ENCODE measurements at places on chromosomes 4 and X. TPM values are rescaled to one million over a fixed set of nuclear protein-coding genes. Genes with fewer than 3 reads are reported as not detected.

TREX2 gene
- total RNA-seq: 3.6 TPM

SEC24B gene
- total RNA-seq: 41.8 TPM

TLR7 gene
- total RNA-seq: 0.54 TPM

GPRIN3 gene
- 2.8 TPM for total RNA-seq

POU3F4 gene
- total RNA-seq: 0.33 TPM

XAGE2 gene
- total RNA-seq: not detected

RNF128 gene
- 0.36 TPM for total RNA-seq

AMER1 gene
- 6.9 TPM for total RNA-seq

ANXA3 gene
- total RNA-seq: 62.9 TPM

RNF175 gene
- not detected for total RNA-seq

TMPRSS11F gene
- not detected for total RNA-seq

SMIM43 gene
- 0.66 TPM for total RNA-seq

SPATA18 gene
- 1.8 TPM for total RNA-seq

NHSL2 gene
- 10.3 TPM for total RNA-seq

BOD1L1 gene
- total RNA-seq: 34.3 TPM

HSFX2 gene
- total RNA-seq: not detected

HS6ST2 gene
- total RNA-seq: 0.28 TPM

FAT4 gene
- total RNA-seq: 60.0 TPM

WDR17 gene
- total RNA-seq: 4.8 TPM

ARAP2 gene
- total RNA-seq: 22.9 TPM

HPSE gene
- total RNA-seq: 0.55 TPM

HEPH gene
- total RNA-seq: 84.2 TPM

TCEAL6 gene
- total RNA-seq: not detected

ATP8A1 gene
- total RNA-seq: 16.6 TPM

DRD5 gene
- total RNA-seq: not detected

MAGED4B gene
- 25.5 TPM for total RNA-seq

LARP7 gene
- total RNA-seq: 50.0 TPM

IRS4 gene
- total RNA-seq: not detected

CTAG1B gene
- not detected for total RNA-seq

PABPC4L gene
- 1.4 TPM for total RNA-seq

FRMPD3 gene
- under 0.01 TPM for total RNA-seq

AFF2 gene
- total RNA-seq: 1.1 TPM

GJB1 gene
- total RNA-seq: not detected

Measured in sigmoid colon (tissue), 7 donors.